ENCODE measurements at places on chromosomes 6 and 20.

- no peak for DNase-seq
These were observed 159.3 kb downstream of the NFATC2 start for GRCh38 chr20:51382986-51383821.

DNA sequence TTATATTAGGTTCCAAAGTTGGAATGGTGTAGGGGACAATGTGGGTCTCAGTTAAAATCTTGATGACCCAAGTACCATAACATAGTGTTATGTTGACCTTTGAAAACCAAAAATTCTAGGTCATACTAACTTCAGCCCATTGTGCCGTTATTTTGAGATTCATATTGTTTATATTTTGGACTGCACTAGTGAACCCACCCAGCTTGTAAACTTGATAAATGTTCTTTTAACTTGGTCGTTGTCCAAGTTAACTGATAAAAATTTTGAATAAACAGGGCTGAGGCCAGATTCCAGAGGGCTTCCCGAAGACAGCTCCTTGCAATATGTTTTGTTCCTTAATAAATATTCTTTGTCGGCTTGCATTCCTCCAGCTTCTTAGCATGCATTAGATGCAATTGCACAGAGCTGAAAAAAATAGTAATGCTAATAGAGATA, 90.3 kb downstream of the BCAS1 start:
- no peak for DNase-seq

- no peak for DNase-seq
These were observed 76.9 kb upstream of the CCN2 start for GRCh38 chr6:132028029-132028428.

- no peak for DNase-seq
These were observed 30.9 kb upstream of the TAGAP start for GRCh38 chr6:159075506-159076228.

GRCh38 chr20:44948107-44948506, 12.1 kb downstream of the TOMM34 start:
- no peak for DNase-seq

DNA sequence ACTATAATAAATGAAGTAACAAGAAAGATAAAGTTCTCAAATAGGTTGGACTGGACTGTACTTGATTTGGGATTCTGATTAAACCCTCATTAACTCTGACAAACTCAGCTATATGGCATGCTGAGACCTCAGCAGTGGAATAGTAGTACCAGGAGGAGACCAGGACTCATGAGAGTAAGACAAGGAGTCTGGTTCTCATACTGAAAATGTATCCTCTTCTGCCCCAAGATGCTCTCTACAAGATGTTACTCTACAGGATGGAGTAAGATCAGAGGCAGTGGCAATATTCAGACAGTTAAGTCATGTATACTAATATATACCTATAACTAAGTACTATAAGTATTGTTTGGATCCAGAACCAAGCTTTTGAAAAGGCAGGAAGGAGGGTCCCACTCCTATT, 31.9 kb upstream of the SYNCRIP start:
- no peak for DNase-seq

- no peak for DNase-seq
These were observed 1.9 kb upstream of the IGF2R start for GRCh38 chr6:159966981-159967380.

DNA sequence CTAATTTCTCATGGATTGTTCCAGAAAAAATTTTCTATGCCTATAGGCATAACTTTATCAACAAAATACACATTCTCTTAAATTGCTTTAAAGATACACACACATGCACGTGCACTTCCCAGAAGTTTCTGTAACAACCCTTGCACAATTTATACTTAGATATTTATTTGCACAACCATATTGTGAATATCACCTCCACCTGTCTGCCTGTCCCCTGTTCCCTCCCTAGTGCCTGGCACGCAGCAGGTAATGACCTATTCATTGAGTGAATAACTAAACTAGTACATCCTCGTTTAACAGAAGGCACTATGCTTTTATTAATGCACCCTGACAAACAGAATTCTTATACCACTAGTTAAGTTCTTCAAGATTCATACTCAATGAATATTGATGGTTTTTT, 198.9 kb downstream of the BCAS1 start:
- no peak for DNase-seq
